ENCODE measurements at places on chromosomes 6 and 20. TPM values are rescaled to one million over a fixed set of nuclear protein-coding genes. Genes with fewer than 3 reads are reported as not detected.

C2 gene
- total RNA-seq = 14.0 TPM

HLA-DQA2 gene
- 1.1 TPM for total RNA-seq

OR12D3 gene
- total RNA-seq = not detected

RAET1L gene
- total RNA-seq = not detected

MAD2L1BP gene
- 15.5 TPM for total RNA-seq

TMEM217 gene
- 2.0 TPM for total RNA-seq

EDN3 gene
- total RNA-seq = not detected

BMP7 gene
- total RNA-seq = 0.65 TPM

GPLD1 gene
- 2.5 TPM for total RNA-seq

ZSCAN31 gene
- 14.6 TPM for total RNA-seq

KHDC1L gene
- not detected for total RNA-seq

ECT2L gene
- total RNA-seq = 0.33 TPM

CALHM5 gene
- 7.0 TPM for total RNA-seq

PROKR2 gene
- not detected for total RNA-seq

PCMT1 gene
- 69.9 TPM for total RNA-seq

MEI4 gene
- total RNA-seq = 0.05 TPM

ADAM33 gene
- 52.0 TPM for total RNA-seq

IP6K3 gene
- total RNA-seq = 0.32 TPM

E2F1 gene
- 2.0 TPM for total RNA-seq

CDSN gene
- total RNA-seq = not detected

WFDC5 gene
- not detected for total RNA-seq

BTNL2 gene
- not detected for total RNA-seq

WFDC12 gene
- not detected for total RNA-seq

POU3F2 gene
- not detected for total RNA-seq
